ENCODE measurements at places on chromosomes 12 and 14.

- DNase-seq: no peak
Measured at GRCh38 chr14:64541261-64541971, 875 bp downstream of the HSPA2 start.

- no peak for DNase-seq
Measured at GRCh38 chr12:75489187-75489586, 8.6 kb downstream of the GLIPR1 start.

GRCh38 chr14:61315313-61315712, 6.1 kb upstream of the PRKCH start:
- peak; percentile 76 for DNase-seq

- no peak for DNase-seq
Measured at GRCh38 chr12:88339254-88339949, 197.3 kb downstream of the TMTC3 start.

GRCh38 chr12:47910981-47911380, 6.2 kb upstream of the VDR start:
- no peak for DNase-seq

GRCh38 chr14:72611506-72611905, 282.4 kb downstream of the DPF3 start:
- DNase-seq: no peak

DNA sequence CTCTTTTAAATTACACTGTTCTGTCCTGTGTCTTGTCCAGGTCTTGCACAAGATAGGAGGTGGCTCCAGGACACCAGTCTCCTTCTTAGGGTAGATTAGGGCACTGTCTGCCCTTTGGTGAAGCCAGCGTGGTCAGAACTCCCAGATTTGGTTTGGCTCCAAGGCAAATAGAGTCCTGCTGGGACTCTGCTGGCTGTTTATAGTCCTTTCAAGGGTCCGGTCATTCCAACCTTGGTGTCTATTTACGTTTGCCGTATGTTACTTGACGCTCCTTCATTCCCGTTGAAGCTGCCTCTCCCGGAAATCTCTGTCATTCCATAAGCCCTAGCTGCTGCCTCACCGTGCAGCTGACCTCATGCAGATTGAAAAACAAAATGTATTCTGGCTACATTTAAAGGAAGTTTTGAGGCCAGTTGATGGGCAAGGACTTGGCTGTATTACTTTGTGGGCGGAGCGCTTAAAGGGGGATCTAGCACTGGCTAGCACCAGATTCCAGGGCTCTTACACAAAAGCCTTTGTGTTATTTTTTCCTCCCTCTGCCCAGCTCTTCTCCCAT, 180.6 kb downstream of the AKAP6 start:
- no peak for DNase-seq

GRCh38 chr12:7642876-7643309, 22.8 kb downstream of the APOBEC1 start:
- DNase-seq: no peak

- no peak for DNase-seq
Measured at GRCh38 chr14:32366256-32366879, 37.3 kb downstream of the AKAP6 start.

DNA sequence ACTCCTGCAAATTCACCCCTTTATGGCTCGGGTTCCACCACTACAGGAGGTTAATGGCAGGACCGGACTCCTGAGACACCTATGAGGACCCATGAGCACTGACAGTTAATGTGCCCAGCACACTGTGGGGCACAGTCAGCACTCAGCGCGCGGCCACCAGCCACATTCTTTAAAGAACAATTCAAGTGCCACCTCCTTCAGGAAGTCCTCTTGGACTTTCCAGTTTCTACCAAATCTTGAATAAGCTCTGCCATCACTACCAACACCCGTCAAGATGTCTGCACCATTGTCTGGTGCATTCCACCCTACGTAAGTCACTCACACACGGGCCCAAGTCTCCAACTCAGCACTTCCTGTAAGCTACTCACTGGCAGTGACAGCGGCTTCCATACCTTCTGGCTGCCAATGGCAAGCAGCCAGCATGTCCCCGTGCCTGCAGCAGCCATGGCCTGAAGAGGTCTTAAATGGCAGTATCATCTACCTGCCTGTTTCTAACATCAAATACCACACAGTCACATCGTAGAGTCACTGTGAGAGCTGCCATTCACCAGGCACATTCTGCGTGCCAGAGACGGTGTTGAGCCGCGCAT, 48.5 kb downstream of the CDC42BPB start:
- DNase-seq: no peak

GRCh38 chr12:42482041-42482747, 107.4 kb downstream of the PRICKLE1 start:
- no peak for DNase-seq

- DNase-seq: no peak
Measured at GRCh38 chr14:68047906-68048305, 228.3 kb downstream of the RAD51B start.

DNA sequence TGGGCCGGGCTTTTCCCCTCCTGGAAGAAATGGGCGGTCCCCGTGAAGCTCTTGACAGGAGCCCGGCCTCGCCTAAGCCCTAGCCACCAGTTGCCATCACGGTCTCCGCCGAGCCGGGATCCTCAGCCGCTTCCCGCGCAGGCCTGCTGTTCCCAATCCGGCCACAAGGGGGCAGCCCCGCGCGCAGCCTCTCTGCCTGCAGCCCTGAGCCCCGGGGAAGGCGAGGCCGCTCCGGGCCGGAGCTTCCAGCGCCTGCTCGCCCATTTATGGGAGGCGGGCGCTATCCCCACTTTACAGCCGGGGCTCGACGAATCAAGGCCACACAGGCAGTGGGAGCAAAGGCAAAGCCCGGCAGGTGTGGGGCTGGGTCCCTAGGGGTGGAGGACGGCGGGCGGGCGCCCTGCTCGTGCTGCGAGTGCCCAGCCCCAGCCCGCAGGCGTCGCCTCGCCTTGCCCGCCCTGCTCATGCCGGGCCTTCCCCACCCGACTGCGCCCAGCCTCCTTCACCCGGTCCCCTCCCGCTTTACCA, 61.5 kb downstream of the LGMN start:
- peak; percentile 80 for DNase-seq

DNA sequence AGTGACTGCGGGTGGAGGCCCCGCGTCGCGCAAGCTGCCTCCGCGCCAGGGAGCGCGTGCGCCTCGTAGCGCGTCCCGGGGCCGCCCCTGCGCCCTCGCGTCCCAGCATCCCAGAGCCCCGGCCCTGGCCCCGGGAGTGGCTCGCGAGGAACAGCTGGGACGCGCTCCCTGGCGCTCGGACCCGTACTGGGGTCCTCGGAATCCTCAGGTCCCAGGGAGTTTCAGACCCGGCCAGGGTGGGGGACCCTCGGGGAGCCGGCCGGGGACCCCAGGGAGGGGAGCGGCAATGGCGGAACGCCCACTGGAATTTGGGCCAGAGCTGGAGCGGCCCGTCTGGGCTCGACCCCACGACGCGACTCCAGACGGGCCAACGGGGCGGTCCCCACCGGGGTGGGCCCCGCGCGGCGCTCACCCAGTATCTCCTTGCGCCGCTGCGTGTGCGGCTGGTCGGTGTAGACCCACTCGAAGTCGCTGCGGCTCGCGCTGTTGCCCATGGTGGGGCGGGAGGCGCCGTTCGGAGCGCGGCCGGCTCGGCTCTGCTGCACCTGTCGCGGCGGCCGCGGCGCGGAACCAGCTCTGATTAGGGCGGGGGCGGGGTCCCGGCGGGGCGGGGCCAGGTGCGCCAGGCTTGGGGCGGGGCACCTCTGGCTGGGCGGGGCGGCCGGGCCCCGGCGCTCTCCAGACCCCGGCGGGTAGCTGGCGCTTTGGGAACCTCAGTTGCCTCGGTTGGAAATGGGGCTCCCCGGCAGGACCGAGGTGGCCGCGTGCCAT, at the start of gene DEGS2:
Gene DEGS2 (minus strand): TSS at position 552 of the 771 bp plus-strand sequence. CDS start 58 bp downstream, at position 494.
- peak; percentile 73 for DNase-seq

DNA sequence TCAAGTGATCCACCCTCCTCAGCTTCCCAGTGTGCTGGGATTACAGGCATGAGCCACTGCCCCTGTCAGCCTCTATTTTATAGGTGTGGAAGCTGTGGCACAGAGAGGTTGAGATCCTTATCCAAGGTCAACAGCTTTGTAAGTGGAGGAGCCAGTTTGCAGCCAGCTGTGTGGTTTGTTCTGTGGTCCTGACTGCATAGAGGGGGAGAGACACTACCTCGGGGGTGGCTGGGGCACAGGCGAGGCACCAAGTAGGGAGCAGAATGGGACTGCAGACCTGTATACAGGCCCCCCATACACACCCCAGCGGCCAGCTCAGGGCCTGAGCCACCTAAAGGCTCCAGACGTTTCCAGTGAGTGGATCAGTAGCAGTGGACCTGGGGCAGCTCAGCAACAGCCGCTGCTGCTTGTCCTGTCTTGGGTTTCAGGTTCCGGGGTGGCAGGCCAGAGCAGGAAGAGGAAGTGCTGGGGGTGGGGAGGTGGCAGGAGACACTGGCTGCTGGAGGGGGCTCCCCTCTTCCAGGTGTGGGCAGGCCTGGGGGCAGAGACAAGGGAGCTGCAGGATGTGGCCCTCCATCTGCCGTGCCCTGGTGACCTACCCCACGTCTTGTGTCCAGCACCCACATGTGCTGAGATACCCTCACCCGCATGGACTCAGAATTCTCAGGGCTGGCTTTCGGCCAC, 11.0 kb downstream of the ORAI1 start:
- no peak for DNase-seq

- no peak for DNase-seq
Measured at GRCh38 chr14:21308132-21308478, 28.2 kb downstream of the RPGRIP1 start.

DNA sequence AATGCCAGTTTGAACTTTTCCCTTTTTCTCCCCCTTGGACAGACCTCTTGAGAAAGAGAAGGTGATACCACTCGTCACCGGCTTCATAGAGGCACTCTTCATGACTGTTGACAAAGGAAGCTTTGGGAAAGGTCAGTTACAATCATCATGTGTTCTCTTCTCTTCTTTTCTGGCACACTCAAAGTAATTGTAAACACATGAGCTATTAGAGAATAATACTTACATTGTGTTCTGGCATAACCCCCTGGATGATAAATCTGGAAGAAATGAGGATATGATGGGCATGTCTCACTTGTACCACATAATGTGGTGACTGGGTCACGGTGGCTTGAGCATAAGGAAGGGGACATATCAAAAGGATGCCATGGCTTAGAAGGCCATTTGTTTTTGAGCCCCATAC, 20.0 kb downstream of the UTP20 start:
- no peak for DNase-seq

DNA sequence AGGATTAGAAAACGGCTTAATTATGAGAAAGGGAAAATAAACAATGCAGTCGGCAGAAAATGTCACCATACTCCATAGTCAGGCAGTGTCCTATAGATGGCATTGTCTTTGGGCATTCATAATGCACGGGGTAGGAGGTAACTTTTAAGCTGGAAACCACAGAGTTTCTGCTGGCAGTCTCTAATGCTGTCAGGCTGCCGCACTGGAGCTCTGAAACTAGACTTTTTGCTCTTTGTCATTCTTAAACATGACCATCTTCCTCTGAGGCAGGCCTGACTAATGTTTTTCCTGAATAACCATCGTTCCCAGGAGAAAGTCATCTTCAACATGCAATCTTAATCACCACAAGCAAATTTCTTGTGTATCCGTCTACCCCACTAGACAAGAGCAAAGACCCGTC, 108.8 kb downstream of the ETNK1 start:
- no peak for DNase-seq

GRCh38 chr12:89092297-89092696, 260.0 kb downstream of the DUSP6 start:
- no peak for DNase-seq

- peak; percentile 39 for DNase-seq
Measured at GRCh38 chr14:91390165-91390778, 27.3 kb downstream of the CCDC88C start.

DNA sequence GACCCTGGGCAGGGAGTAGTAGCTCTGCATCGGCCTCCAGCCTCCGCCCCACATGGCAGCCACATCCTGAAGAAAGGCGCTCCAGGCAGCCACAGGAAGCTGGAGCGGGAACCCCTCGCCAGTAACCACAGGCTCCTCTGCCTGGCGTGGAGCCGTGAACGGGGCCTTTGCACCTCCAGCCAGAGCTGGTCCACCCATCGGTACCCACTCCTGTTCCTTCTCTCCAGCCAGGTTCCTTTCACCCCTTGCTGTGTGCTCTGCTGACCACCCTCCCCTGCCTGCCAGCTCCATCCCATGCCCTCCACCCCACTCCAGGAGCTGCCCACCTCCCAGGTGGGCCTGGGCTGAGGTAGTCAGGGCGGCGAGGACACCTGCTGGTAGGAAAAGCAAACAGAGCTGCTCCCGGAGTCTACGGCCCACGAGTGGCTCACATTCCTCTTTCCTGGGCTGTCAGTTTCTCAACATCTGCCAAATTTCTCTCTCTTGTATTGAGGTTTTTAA, 2.7 kb downstream of the TGFB3 start:
- peak; percentile 6 for DNase-seq

DNA sequence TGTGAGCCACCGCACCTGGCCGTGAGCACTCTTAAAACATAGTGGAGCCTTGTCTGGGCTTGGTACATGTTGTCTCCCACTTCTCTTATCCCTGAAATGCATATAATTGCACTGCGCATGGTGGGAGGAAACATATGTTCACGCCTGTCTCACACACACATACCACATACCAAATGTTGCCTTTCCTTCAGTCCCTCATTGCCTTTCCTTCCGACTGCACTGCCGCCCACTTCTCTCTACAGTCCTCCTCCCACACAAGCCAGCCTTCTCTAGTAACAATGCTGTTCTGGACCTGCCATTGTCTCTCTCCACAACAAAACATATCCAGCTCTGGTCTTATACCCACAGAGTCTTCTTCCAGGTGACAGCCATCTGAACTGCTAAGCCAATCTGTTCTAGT, 88.3 kb upstream of the PTHLH start:
- no peak for DNase-seq

DNA sequence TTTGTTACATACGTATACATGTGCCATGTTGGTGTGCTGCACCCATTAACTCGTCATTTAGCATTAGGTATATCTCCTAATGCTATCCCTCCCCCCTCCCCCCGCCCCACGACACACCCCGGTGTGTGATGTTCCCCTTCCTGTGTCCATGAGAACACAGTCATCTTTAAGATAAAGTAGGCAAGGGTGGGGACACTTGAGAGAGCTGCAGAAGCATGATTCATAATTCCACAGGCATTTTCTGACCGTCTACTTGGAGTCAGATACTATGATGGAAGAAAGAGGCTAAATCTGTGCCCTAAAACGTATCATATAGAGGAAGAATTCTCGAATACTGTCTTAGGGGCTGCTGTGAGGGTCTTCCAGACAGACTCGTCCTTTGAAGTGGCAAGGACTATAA, 145.9 kb upstream of the VASH1 start:
- DNase-seq: no peak

GRCh38 chr12:12718381-12718759, 1.2 kb downstream of the CDKN1B start:
- no peak for DNase-seq

DNA sequence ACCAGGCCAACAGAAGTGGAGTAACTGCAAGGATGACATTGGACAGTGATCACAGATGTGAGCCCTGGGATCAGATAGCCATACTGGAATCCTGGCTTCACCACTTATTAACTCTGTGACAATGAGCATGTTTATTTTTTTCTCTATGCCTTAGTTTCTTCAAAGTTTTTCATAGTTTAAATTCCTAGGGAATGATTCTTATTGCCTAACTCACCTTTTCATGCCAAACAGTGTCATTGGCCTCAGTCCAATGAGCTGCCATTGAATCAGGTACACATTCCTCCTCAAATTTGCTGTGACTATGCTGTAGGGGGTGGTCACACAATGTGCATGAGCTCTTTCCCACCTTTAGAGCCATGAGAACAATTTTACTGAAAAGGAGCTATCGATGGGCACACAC, 342.3 kb downstream of the SYT1 start:
- DNase-seq: no peak
